ENCODE measurements at places on chromosomes 5 and 9.

DNA sequence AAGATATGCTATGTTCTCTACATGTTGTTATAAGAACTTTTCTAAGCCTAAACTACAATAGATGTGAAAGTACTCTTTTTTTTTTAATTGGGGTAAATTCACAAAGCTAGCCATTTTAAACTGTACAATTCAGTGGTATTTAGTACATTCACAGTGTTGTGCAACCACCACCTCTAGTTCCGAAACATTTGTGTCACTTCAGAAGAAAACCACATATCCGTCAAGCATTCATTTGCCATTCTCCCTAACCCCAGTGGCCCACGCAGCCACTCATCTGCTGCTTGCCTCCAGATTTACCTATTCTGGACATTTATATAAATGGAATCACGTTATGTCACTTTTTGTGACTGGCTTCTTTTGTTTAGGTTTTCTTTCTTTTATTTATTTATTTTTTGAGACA, 43.1 kb downstream of the SPTAN1 start:
- no peak for DNase-seq

DNA sequence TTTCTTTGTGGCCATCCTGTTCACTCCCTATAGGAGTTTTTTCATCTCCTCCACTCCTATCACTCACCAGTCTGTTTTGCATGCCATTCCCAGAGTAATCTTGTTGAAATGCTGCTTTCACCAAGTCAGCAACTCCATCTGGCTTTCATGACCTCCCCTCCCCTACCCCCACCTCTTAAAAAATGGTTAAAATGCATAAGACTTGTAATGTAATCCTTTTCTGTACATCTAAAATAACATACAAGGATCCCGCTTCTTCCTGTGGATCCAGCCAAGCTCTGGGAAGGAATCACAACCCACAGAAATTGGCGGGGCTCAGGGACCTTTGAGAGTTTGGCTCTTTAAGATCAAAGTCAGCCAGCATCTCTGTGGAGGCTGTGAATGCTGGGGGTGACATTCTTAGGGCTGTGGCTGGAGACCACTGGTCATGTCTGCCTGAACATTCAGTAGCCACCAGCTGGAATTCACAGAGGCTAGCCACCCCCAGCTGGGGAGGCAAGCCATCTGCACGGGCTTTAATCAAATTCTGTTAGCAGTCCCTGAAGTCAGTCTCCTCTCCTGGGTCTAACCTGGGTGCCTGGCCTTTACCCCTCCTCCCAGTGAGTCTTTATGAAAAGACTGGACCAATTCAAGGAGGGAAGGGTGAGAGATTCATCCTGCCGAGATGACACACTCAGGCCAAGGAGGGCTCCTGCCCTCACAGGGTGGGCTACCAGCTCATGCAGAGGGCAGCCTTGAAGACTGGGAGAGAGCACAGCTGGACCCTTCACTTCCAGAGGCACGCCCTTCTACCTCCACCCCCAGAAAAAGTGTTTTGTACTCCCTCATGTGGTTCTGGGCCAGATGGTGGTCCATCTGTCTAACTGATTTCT, 132.9 kb downstream of the LIFR start:
- DNase-seq, result no peak

GRCh38 chr5:13866792-13867191, 77.7 kb downstream of the DNAH5 start:
- no peak for DNase-seq

GRCh38 chr5:126531543-126532120, 63.4 kb downstream of the ALDH7A1 start:
- DNase-seq, result no peak

GRCh38 chr9:90420211-90420610, 222.4 kb downstream of the DIRAS2 start:
- no peak for DNase-seq

DNA sequence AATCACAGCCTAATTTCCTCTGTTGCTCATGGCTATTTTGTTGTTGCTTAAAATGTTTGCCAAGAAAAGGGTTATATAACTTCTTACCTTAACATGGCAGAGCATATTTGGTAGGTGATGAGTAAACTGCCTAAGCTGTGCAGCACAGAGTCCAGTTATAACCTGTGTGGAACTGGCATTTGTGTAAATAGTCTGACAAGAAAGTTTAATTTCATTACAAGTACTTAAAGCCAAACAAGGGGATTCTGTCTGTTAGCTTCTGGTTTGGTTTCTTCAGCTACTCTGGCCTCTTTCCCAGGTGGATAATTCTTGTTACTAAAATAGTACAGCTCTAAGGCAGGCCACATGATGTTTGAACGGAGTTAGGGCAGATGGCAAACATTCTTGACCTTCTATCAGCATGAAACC, 72.2 kb downstream of the PTCD2 start:
- no peak for DNase-seq

DNA sequence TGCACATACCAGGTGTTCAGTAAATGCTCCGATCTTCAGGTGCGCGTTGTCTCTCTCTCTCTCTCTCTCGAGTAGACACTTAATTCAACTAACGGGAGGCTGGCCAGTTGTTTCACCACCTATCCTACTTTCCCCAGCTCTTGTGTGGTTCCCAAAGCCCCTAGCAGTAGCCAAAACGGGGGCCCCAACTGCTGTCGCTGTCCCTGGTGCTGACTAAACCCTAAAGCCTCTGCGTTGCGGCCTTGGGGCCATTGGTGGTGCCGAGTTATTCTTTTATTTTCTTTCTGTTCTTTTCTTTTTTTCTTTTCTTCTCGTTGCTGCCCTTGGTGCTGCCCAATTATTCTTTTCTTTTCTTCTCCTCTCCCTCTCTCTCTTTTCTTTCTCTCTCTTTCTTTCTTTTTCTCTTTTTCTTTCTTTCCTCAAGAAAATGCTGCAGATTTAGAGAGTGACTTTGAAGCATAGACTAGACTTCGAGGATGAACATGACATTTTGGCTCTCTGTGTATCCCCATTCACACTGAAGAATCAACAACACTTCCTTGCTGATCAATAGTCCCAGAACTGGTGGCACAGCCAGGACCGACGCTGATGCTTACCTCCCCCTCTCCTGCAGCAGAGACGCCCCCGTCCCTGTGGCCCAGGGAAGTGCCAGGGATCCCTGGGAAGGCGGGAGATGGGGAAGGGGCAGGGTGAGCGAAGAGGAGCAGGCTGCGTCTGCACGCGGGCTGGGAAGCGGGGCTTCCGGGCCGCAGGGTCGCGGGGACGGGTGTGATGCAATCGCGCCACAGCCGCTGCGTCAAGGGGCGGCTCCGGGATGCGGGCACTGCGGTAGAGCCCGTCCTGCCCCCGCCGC, at the start of gene FBLL1:
Gene FBLL1, plus strand, starts transcription at position 785 of the 853 bp plus-strand sequence. CDS start 200 bp downstream, outside the sequence.
- DNase-seq, result peak; percentile 24

GRCh38 chr9:98913705-98914104, 30.0 kb upstream of the COL15A1 start:
- DNase-seq, result no peak

- no peak for DNase-seq
These were observed 50.8 kb upstream of the NOTCH1 start for GRCh38 chr9:136596630-136597031.

DNA sequence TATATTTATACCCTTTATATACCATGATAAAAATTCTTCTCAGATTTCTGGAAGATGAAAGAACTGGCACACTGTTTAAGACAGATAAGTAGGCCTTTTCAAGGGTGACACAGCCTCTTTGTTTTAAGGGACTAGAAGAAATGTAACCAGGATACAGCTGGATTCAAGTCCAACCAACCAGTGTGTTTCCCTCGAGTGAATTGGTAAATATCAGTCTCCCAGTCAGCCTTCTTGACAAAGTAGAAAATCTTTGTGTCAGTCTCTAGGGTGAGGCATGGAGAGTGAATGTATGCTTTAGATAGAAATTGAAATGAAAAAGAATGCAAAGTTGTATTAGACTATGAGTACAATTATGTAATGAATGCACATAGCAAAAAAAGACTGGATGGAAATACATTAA, 119.1 kb downstream of the ZDHHC21 start:
- no peak for DNase-seq

DNA sequence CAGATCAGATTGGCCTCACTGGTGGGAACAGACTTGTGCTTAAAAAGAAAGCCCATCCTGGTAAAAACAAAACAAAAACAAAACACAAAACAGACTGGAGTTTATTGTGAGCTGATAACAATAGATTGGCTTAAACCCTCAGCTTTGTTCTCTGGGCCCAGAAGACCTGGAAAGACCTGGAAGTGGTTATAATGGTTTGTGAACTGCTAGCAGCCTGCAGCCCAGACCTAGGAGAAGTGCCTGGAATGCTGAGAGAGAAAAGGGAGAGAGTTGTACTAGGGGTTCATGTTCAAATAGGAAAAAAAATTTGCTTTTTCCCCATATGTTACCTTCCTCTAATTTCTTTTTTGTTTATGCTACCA, 396.6 kb downstream of the DMAC1 start:
- no peak for DNase-seq

DNA sequence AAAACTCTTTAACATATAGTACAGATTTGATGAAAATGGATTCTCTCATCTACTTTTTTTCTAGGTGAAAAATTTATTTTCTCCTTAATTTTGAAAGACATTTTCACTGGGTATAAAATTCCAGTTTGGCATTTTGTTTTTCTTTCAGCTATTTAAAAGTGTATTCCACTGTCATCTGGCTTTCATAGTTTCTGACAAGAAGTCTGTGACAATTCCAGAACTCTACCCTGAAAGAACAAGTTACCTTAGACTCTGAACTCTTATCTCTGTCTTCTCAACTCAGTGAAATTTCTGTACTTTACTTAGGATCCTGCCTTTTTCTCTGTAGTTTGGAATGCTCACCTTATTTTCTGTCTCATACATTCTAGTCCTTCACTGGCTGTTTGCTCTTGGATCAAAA, 161.7 kb downstream of the RANBP17 start:
- DNase-seq, result no peak

- DNase-seq, result no peak
These were observed 56.2 kb downstream of the SSBP2 start for GRCh38 chr5:81694726-81695125.

DNA sequence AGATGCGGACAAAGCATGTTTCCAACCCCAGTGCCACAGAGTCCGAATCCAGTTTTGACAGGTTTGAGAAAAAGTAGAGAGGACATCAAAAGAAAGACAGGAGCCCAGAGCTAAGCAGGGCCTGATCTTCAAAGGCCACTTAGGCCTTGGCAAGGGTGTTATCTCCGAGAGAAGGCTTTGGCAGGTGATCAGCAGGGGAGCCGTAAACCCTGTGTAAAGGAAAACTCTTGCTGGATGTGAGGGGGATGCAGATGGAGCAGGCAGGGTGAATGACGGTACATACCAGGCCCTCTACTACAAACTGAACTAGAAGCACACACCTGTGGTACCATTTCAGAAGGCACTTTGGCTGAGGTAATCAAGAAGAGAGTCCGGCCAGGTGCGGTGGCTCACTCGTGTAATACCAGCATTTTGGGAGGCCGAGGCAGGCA, 1.4 kb upstream of the HNRNPH1 start:
- DNase-seq, result no peak

DNA sequence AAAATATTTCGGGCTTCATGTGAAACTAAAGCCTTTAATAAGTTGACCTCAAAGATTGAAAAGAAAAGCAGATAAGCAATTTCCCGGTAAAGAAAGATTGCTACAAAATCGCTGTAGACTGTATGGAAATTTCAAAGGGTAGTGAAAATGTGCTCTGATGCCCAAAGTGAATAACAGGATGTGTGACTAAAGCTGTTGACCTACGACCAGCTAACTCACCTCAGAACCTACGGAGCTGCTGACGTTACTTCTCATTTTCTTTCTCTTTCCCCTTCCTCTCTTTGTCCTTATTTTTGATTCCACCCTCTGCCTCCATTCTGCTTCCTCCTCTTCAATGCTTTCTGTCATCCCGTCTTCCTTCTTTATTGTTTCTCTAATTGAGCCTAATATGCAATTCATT, 103.2 kb downstream of the PDE4D start:
- no peak for DNase-seq

DNA sequence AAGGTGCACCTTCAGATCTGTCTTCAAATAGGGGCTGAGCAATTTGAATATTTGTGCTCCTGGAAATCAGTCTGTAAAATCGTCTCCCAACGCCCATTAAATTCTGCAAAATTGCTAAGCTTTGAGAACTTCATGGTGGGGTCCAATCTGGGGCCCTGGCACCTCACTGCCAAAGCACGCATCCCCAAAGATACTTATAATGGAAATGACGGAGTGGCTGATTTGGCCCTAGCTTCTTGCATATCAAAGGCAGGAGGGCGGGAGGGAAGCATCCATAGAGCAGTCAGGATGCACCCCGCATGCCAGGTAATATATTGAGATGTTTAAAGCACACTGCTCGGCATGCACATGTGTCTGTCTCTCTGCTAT, 422.3 kb downstream of the EBF1 start:
- no peak for DNase-seq

GRCh38 chr9:84000186-84000585, 19.6 kb downstream of the RMI1 start:
- DNase-seq, result no peak

DNA sequence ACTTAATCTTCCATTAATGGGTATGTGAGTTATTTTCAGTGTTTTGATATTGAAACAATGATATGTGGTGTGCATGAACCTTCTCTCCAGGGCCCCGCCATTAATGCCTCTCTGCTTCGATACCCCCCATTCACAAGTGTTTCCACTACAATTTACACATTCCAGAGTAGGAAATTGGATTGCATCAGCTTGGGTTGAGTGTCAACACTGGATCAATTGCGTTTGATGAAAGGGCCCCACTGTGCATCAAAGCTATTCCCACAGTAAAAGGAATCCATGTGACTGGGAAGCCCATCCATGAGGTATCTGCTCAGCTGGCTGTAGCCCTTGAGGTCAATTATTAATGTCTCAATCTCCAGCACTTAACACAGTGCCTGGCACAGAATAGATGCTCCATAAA, 17.8 kb upstream of the LVRN start:
- DNase-seq, result no peak

DNA sequence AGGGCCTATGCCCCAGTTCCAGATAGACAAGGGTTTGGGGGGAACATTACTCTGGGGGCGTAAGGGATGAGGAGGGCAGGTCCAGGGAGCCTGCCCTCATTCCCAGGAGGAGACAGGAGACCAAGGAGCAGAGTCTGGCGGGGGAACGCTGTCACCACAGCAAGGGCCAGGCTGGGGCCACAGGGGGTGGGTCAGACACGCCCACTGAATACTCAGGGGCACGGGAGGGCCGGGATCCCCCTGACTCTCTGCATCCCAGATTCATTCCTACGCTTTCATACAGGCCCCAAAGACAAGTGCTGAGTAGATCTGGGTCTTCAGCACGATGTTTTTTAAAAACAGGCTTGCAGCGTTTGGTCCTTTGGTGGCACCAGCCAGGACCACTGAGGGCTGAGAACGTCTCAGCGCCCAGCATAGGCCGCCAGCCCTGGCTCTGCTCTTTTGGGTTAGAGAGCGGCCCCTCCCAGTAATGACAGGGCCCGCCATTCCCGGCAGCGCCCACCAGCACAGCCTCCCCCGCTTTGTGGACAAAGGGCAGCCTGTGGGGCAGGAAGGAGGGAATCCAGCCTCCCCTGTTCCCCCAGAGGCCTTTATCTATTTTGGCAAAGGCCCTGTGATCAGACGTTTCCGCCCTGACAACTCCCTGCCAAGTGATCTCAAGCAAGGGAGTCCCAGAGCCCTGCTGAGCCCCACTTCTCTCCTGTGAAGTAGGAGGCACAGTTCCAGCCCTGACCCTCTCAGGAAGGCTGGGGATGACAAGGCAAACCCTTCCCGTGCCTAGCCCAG, 24.9 kb downstream of the NEK6 start:
- no peak for DNase-seq

Data from activated naive CD4-positive, alpha-beta T cell treated with anti-CD3 and anti-CD28 coated beads, Interleukin-2, amount 50 U/mL, for 16 hours (primary cell).